ENCODE measurements at places on chromosomes 5 and 9. TPM values are rescaled to one million over a fixed set of nuclear protein-coding genes. Genes with fewer than 3 reads are reported as not detected.

Gene SLC26A2
- 13.2 TPM for total RNA-seq

Gene LCN1
- total RNA-seq, result not detected

Gene WDR38
- 1.9 TPM for total RNA-seq

Gene GZMA
- 1.7 TPM for total RNA-seq

Gene CBY3
- total RNA-seq, result not detected

Gene FREM1
- 19.7 TPM for total RNA-seq

Gene STOML2
- total RNA-seq, result 63.8 TPM

Gene STKLD1
- not detected for total RNA-seq

Gene ACER2
- total RNA-seq, result 8.0 TPM

Gene SUSD3
- total RNA-seq, result 9.3 TPM

Gene FOXD4L6
- 0.51 TPM for total RNA-seq
